ENCODE measurements at places on chromosomes 4 and X.

DNA sequence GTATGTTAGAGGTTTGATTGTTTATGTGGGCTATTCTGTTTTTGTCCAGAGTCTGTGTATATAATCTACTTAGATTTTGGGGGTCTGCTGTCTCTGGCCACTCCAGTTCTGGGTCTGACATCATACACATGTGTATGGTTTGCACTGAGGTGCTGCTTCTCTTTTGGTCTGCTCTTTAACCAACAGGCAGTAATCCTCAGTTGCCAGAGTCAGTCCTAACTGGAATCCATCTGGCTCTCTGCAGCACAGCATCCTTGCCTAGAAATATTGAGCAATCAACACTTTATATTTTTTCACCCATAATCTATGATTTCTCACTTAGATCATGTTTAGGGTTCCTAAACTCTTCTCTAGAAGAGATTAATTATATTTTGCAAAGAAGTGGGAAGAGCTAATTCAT, 98.3 kb upstream of the SFRP2 start:
- no peak for DNase-seq

GRCh38 chr4:2878346-2878745, 34.7 kb downstream of the ADD1 start:
- no peak for DNase-seq

DNA sequence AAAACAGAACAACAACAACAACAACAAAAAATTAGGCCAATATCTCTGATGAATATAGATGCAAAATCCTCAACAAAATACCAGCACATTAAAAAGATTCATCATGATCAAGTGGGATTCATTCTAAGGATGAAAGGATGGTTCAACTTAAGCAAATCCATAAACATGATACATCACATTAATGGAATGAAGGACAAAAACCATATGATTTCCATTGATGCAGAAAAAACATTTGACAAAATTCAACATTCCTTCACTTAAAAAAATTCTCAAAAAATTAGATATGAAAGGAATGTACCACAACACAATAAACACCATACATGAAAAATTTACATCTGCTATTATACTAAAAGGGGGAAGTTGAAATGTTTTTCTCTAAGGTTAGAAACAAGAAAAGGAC, 103.3 kb downstream of the IL15 start:
- no peak for DNase-seq

DNA sequence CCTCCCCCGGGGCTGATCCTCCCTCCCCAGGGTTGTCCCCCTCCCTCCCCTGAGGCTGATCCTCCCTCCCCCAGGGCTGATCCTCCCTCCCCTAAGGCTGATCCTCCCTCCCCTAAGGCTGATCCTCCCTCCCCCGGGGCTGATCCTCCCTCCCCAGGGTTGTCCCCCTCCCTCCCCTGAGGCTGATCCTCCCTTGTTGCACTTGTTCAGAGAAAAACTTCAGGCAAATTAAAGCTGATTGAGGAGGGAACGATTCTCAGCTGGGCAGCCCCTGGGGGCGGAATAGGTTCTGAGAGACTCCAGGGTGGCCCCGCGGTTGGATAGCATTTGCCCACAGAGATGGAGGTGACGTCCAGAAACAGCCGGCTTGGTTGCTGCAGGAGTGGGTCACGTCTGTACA, 110.7 kb upstream of the ADRA2C start:
- DNase-seq: no peak

DNA sequence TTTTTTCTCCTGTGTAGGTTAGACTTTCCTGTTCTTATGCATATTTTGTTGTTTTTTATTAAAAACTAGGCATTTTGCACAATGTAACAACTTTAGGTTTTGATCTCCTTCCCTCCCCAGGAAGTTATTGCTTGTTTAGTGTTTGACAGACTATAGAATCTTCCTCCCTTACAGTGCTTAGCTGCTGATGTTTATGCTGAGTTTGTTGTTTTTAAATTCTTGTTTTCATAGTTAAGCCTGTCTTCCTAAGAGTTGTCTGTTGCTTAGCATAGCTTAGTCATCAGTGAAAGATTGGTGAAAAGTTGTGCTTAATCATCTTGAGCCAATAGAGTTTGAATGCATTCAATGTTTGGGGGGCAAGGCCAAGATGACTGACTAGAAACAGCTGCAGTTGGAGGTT, 157.5 kb downstream of the NKX6-1 start:
- no peak for DNase-seq

GRCh38 chr4:7759635-7760034, 180.0 kb downstream of the AFAP1 start:
- no peak for DNase-seq

- no peak for DNase-seq
Measured at GRCh38 chrX:79096145-79096556, 48.3 kb upstream of the GPR174 start.

- DNase-seq: no peak
Measured at GRCh38 chr4:139535871-139536234, 20.2 kb downstream of the SETD7 start.

- DNase-seq: peak; percentile 56
Measured at GRCh38 chr4:76781698-76782595, 116.0 kb downstream of the SOWAHB start.

DNA sequence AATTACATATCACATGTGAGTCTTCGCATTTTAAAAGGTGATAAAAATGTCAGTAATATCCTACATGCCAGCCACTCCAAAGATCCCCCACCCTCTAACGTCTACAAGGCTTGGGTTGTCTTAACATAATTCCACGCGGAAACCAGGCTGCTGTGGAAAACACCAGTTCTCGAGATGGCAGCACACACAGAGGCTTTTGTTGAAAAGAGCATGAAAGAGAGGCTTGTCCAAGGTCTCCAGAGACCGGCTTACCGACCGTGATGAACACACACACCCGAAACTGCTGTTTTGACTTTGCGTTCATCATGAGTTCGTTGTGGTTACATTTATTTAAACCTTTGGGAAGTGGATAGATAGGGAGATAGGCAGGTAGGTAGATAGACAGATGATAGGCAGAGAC, 87.9 kb downstream of the CRLF2 start:
- no peak for DNase-seq

- DNase-seq: no peak
Measured at GRCh38 chr4:886244-886643, 45.9 kb downstream of the GAK start.

DNA sequence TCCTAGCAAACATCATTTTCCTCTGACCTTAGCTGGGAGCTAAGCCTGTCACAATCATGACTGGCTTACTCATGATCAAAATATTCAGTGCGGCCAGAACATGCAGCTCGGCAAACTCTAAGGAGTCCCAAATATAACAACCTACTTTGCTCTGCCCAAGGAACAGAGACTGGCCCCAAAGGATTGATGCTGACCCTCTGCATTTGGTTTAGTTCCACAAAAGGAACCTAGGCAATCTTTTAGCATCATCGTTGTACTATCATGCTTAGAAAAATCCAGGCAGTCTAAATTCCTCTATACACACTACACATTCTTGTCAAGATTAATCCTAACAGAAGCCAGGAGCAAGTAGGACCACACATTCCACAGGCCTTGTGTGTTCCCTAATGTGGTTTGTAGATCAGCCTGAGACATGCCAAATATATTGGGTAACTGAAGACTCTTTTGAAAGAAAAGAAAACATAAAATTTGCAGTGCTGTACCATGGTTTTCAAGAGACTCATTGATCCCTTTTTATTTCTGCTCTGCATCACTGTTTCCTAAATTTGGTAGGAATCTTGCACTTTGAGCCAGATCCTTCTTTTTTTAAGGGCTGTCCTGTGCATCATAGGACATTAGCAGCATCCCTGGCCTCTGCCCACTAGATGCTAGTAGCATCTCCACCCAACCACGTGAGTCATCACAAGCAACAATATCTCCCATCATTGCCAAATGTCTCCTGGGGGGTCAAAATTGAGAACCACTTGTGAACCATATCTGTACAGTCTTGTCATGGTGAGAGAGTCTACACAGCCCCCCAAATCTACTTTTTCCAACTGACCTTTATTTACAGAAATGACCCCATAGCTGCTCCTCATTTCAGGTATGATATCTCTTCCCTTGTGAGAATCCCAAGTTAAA, 17.6 kb upstream of the CC2D2A start:
- DNase-seq: peak; percentile 35

- no peak for DNase-seq
Measured at GRCh38 chr4:158018221-158018830, 154.5 kb downstream of the GASK1B start.

- no peak for DNase-seq
Measured at GRCh38 chr4:4344915-4345527, 41.9 kb upstream of the NSG1 start.

- DNase-seq: no peak
Measured at GRCh38 chr4:80322716-80323115, 12.8 kb upstream of the CFAP299 start.

DNA sequence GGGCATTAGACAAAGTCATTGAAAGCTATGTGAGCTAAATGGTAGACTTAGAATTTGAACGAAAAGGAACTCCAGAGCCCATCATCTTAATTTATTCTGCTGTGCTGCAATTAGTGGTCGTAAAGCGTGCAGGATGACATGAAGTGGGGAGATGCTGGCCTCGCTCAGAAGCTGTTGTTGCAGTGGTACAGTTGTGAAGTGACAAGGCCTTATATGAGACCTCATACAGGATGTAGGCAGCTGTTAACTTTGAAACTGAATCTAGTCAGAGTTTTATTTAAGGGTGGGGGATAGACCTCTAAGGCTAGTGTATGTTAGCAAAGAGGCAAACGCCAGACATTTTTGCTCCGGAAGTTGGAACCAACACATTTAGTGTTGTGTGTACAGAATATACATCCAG, 13.4 kb downstream of the KLF3 start:
- no peak for DNase-seq

DNA sequence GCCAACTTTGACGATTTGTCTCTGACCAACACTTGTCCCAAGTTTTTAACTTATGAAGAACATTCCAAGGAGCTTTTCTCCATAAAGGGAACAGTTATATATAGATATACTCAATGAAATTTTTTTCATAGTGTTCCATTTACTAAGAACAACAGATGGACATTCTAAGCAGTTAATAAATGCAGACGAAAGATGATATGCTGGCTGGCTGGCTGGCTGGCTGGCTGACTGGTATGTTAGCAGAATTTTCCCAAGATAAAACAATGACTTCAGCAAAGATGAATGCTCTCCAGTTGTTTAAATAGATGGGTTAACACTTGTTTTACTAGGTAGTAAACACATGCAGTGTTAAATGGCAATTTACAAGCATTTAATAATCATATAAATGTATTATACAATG, 62.2 kb downstream of the SPANXN3 start:
- DNase-seq: no peak

GRCh38 chrX:113305496-113305895, 464.9 kb upstream of the AMOT start:
- DNase-seq: no peak

GRCh38 chrX:109818976-109819375, 85.9 kb upstream of the ACSL4 start:
- no peak for DNase-seq

DNA sequence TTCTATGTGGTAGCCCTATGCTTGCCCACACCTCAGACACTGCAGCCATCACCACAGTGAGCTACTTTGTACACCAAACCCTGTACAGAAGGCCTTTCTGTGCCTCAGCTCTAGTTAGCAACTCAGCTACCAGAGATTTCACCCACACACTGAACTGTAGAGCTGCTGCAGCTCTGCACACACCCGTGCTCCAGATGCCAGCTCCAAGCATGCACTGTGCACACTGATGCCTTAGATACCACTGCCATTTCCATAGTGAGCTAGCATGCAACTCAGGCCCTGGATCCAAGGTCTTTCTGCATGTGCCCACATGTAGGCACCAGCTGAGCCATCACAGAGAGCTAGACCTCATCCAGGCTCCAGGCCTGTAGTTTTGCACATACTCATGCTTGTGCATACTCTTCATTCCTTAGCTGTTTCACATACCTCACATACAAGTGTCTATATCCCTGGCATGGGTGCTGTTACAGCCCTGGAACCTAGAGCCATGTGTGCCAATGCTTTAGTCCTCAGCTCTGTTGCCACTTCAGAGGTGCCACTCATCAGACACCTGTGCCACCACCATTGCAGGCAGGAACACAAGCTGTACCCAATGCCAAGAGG, 423.5 kb upstream of the NDST3 start:
- DNase-seq: no peak

DNA sequence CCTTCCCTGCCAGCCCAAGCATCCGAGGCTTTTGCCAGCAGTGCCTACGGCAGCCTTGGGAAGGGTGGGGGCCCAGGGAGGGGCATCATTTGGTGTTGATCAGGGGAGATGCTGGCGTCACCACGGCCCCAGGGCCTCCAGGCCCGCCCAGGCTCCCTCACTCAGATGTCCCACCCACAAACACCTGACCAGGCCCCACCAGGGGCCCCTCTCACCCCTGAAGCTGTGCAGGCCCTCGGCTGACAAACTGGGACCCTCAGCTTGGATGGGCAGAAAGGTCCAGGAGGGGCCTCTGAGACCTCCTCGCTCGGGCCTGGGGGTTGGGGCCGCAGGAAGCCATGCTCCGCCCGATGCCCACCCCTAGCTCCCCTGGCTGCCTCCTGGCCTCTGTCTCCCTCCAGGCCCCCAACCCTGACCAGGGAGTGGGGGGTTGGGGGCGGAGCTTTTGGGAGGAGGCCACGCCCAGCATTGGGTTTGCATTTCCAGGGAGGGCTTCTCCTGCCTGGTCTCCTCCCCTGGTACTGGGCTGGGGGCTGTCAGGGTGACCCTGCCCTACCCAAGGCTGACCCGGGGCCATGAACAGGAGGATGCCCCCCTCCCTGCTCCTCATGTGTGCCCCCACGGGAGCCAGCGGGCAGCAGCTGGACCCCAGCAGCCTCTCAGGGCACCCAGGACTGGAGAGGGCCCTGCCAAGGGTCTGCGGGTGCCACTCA, 33.4 kb upstream of the SPON2 start:
- no peak for DNase-seq

- peak; percentile 41 for DNase-seq
Measured at GRCh38 chrX:119784747-119785446, 6.5 kb downstream of the RPL39 start.

- DNase-seq: no peak
Measured at GRCh38 chrX:129768586-129769466, 10.9 kb upstream of the SASH3 start.

DNA sequence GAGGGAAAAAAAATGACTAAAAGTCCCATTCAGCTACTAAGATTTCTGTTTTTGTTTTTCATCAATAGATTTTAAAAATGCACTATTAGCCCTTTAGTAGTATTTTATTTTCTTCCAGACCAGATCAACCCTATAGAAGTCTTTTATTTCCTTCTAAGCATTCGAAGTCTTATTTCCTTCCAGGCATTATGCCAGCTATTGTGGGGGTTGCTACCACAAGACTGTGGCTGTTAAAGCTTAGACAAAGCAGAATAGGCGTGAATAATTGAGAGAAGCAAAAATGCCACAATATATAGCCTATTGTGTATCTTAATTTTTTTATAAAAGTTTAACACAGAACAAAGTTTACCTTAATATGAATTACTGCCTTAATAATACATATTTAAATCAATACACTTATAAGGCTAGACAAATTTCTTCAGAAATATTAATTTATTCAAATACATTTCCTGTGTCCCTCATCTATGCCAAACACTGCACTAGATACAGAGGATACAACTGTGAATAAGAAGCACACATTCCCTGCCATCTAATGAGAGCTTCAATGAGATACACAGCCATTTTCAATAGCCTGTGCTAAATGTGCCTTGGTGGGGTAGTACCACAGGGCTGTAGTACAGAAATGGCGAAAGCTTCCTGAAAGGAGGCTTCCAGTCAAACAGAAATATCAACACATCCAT, 33.1 kb downstream of the SLC10A7 start:
- no peak for DNase-seq
